Activated T-cell treated with anti-CD3 and anti-CD28 coated beads, Interleukin-2, amount 50 U/mL, for 4 hours (primary cell): ENCODE measurements at places on chromosomes 7 and 10. TPM values are rescaled to one million over a fixed set of nuclear protein-coding genes. Genes with fewer than 3 reads are reported as not detected.

Gene TACR2
- total RNA-seq, result 0.11 TPM

Gene SYCE1
- total RNA-seq, result 0.46 TPM

Gene FAM25C
- total RNA-seq, result not detected

Gene KEL
- total RNA-seq, result 0.33 TPM

Gene PANK1
- total RNA-seq, result 2.7 TPM

Gene CFAP69
- not detected for total RNA-seq

Gene LRRN3
- 54.0 TPM for total RNA-seq

Gene SPDYE6
- total RNA-seq, result not detected

Gene CASP2
- total RNA-seq, result 88.6 TPM

- no peak for DNase-seq
Measured at GRCh38 chr10:113329121-113329596, 223.7 kb upstream of the HABP2 start.

- no peak for DNase-seq
Measured at GRCh38 chr7:98294326-98294725, 12.8 kb downstream of the BRI3 start.

DNA sequence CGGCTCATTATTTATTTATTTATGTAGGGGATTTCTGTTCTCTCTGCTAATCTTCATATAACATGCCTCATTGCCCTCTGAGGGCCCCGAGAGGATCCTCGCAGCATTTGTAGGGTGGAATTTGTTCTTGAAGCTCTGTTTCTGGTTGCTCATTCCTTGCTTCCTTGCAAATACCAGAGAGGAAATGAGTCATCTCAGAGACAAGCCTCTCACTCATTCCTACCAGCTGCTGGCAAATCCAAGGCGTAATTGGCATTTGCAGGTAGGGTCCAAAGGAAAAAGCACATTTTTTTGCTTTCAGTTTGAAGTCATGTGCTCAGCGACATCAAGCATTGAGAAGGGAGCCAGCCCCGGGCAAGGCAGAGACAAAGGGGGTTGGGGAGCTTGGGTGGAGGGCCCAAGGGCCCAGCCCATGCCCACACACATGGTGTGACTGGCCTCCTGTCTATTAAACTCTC is 501.6 kb downstream of the GALNT17 start:
- DNase-seq, result no peak

DNA sequence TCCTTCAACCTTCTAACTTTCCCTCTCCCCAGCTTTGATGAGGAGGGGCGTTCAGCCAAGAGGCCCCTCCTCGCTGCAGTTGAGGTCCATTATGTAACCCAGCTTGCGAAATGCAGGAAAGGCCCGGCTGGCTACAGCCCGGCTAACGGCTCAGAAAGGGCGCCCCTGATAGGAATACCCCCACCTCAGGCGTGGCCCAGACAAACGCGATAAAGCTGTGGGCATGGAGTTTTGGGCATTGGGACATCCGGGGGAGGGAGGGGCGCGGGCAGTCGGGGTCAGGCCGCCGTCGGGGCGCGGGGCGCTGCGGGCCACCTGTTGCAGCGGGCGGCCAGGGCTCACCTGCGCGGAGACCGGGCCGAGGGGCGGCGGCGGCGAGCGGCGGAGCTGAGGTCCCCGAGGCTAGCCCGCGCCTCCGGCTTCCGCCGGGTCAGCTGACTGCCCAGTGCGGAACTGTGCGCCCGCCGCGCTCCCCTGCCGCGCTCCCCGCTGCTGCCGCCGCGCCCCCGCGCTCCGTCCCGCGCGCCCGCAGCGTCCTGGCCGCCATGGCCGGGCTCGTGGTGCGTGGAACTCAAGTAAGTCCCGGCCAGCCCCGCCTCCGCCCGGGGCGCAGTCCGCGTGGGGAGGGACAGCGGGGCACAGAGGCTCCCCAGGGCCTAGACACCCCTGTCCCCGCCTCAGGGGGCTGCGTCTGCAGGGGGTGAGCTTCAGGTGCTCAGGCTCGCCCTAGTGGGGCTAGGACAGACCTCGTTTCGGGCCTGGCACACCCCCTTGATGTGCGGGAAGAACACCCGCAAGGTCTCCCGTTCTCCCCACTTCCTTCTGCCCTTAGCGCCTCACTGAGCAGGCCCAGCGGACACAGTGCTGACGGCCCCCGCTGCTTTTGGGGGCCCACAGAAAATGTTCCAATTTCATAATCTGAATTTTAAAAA is at the start of gene LRMDA:
TSS of gene LRMDA (plus strand) at position 445 of the 932 bp plus-strand sequence.
- DNase-seq, result no peak

GRCh38 chr7:159064121-159064815 is 80.4 kb downstream of the VIPR2 start:
- no peak for DNase-seq

- no peak for DNase-seq
Measured at GRCh38 chr7:47355684-47356083, 226.2 kb downstream of the TNS3 start.

DNA sequence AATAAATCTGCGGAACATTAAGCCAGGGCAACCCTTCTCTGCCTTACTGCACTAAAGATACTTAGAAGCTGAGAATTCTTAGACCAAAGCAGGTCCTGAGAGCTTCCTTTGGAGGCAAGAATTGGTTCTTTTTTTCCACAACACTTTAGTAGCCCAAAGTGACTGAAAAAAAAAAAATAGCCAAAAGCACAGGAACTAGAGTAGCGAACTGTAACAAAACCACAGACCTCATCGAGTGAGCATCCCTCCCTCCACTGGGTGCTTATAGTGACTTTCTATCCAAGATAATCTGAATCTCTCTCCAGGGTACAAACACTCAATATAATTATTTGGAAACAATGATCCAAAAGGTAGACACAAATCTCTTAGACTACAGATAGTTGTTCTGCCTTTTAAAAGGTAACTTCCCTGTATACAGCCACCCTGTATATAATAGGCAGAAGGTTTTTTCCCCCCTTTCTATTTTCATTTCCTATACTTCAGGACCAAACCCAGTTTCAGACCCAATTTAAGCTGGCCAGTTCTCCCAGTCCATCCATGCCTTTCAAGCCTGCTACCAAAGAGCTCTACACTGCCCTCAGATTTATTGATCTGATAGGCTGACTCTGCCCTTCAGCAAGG is 31.6 kb upstream of the KCNIP2 start:
- DNase-seq, result no peak

- no peak for DNase-seq
Measured at GRCh38 chr7:137990251-137990941, 11.5 kb downstream of the CREB3L2 start.
